ENCODE measurements at places on chromosomes 5 and 9.

DNA sequence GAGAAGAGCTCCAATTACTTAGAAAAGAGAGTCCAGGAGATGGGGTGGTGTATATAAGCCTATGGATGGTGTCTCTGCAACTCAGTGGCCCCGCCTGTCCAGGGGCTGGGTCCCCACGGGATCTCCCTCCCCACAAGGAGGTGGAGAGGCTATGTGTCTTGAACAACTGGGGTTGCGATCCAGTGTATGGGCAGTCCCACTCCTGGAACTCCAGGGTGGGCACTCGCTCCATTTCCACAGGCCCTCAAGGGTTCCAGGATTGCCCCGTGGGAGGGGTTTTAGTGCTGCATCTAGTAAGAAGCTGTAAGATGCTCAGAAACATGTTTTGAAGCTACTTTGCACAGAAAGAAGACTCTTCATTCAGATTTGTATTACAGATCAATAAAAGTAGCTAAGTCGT is 558 bp upstream of the SMAD5 start:
- no peak for DNase-seq

DNA sequence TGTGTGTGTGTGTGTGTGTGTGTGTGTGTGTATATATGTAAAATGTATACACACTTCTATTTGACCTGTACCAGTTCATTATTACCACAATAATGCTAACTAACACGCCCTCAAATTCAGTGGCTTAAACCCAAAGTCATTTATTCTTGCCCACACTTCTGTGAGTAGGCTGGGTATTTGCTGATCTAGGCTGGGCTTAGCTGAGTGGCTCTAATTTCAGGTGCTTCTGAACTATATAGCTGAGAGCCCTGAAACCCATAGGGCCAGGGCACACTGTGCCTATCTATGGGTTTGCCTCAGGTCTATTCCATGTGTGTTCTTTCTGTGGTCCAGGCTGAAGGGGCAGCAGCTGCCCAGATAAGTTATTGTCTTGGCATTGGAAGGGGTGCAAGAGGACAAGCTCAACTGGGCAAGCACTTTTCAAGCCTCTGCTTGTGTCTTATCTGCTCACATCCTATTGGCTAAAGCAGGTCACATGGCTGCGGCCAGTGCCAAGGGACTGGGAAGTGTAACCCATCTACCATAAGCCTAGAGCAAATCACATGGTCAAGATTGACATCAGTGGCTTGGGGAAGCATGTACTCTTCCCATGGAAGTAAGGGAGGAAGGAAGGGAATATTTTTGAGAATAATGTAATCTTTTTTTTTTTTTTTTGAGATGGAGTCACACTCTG is 139.9 kb downstream of the PALM2AKAP2 start:
- no peak for DNase-seq

DNA sequence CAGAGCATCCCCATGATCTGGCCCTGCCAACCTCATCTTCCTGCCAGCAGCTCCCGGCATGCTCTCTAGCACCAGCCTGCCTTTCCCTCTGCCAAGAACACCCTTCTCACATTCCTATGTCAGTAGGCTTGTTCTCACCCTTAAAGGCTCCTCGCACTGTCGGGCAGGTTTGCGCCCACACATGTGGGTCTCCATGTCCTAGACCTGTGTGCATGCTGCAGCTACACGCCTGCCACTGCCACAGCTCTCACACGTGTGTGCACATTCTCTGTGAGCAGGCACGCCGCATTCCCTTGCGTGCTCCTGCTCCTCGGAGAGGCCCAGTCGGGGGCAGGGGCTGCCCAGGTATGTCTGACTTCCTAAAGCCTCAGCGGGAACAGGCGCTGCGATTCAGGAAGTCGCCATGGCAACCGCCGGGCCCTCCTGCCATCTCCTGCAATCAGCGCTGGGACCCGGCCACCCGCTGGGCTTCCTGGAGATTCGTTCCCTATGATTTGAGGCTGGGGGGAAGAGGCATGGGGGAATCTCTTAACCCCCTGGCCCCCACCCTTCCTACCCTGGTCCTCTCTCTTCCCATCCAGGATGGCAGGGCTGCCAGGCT is 28.1 kb downstream of the NDUFA8 start:
- DNase-seq = no peak

GRCh38 chr5:139637438-139638089 is 10.6 kb upstream of the CXXC5 start:
- no peak for DNase-seq

DNA sequence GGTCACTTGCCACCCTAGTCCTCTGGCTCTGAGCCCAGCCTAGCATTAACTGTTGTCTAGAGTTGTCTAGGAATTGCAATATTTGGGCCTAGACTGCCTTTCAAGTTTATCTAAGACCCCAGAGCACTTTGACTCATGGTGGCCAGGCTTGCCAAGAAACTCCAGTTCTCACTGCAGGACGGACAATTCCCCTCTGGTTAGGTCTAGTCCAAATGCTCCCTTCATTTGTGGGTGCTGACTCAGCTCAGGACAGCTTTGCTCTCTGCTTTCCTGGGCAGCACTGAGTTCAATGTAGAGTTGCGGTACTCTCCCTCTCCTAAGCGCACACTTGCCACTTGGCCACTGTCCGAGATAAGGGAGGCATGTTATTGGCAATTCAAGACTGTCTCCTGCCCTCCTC is 619.4 kb downstream of the TLE1 start:
- DNase-seq = no peak

DNA sequence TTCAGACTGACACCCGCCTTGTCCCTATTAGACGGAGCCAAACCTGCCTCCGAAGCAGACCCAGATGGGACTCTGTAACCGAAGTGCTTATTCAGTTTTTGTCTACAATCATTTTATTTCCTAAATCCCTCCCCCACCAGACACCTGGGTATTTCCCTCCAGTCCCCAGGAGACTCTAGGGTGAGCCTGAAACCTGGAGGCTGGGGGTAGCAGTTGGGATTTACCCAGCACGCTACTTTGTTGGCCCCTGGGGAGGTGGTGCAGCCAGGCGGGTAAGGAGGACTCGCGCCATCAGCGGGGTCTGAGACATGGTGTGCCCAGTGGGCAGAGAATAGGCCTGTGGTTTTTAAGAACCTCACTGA is 1.3 kb upstream of the LHX2 start:
- DNase-seq = no peak

GRCh38 chr5:163631856-163632255 is 126.4 kb downstream of the MAT2B start:
- no peak for DNase-seq

- no peak for DNase-seq
These were observed 16.9 kb downstream of the DNAJC18 start for GRCh38 chr5:139422307-139422893.

DNA sequence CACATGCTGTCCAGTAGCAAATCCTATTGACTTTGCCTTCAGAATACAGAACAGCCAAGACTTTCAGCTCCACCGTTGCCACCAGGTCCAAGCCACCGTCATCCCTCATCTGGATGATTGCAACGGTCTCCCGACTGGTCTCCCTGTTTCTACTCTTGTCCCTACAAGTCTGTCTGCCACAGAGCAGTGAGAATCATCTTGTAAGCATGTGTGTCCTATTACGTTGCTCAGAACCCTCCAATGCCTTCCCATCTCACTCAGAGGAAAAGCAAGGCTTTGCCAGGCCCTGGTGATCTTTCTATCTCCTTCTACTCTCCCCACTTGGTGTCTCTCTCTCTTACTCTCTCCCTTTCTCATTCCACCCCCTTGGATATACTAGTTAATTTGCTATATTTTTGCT is 76.7 kb upstream of the GDNF start:
- DNase-seq = no peak

- DNase-seq = no peak
These were observed 314.7 kb upstream of the GRAMD2B start for GRCh38 chr5:126108470-126108869.

DNA sequence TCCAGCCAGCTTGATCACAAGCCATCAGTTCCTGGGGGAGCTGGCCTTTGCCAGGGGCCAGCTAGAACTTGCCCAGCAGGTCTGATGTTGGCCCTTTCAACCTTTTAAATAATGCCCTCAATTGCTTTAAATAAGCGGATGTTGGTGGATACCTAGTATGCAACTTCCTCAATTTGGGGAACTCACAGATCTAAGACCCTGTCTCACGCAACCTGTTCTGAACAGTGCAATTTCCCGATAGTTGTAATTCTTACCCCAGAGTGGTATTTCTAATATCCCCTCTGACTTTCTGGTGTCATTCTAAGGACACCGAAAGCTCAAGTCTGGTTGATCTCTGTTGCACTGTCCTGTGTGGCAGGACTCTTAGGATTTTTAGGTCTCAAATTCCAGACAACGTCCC is 23.1 kb downstream of the GALNT12 start:
- no peak for DNase-seq

DNA sequence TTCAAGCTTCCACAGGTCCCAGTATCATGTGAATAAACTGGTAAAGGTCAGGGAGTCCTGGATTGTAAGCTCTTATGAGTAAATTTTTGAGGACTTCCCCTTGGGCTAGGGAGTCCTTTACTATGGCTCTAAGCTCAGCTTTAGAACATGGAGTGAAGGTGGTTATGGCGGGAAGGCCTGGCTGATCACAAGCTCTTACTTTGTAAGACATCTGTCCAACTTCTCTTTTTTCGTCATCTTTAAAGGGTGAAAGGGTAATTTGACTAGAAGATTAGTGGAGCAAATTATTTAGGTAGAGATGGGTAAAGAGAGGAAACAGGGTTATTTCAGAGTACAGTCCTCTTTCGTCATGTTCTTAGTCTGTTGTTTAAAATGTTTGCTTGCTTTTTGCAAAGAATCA is 155.4 kb downstream of the AOPEP start:
- no peak for DNase-seq

DNA sequence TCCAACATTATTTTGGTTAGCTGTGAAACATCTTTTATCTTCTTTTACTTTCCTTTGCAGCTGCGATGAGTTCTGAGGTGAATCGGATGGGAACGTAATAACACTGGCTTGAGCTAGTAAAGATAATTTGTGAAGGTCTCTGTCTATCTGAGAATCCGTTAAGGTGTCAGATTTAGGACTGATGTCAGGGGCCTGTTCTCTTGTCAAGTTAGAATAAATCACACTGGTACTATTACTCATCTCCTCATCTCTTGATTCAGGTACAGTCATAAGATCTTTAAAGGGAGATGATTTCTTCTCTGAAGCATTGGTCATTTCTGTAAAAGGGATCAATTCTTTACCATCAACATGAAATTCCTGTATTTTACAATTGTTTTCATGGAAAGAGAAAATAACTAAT is 26.2 kb downstream of the SETX start:
- no peak for DNase-seq

DNA sequence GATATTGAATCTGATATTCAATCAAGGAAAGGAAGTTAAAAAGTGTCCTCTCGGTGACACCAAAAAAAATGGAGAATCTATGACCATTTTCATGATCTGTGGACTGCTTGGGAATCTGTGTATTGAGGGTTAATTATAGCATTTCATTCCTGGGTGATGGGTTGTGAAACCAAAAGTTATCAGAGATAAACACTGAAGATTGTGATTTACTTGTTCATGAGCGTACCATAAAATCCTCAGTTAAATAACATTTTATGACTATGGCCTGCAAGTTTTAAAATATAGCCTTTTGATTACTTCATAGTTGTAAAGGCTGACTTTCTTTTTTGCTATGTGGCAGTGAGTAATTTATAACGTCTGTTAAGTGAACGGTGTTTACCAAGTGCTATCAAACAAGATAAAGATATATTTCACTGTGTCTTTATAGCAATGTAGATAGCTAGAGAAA is 267.9 kb upstream of the SEMA6A start:
- DNase-seq = no peak

DNA sequence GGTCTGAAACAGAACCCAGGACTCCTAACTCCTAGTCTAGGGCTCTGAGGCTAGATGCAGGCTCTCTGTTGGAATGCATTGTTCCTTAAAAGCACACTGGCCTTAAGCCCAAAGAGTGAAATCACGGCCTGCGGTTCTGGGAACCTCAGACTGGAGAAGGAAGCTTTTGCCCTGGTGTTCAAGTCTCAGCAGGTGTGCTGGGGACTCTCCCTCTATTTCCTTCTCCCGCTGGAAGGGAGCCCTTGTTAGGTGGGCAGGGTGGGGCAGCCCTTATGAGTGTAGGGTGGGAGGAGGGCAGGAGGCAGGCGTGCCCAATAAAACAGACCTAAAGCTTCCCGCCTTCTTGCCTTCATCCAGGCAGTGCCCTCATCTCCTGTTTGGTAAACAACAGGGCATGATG is 1.8 kb upstream of the PPARGC1B start:
- no peak for DNase-seq

DNA sequence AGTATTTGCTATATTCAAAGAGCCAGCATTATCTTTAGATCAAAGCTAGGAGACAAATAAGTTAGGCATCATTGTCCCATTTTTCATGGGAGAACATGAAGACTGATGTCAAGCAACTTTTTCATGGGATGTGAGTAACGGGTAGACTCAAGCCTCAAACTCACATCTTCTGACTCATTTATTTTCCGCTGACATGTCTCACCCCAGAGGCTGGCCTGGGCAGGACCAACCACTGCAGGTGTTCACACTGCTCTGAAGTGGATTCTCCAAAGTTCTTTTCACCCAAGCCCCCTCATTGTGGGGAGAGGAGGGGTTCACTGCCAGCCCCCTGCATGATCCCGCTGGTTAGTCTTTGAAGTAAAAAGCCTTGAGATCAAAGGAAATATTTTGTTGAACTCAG is 34.9 kb upstream of the BASP1 start:
- DNase-seq = no peak

GRCh38 chr9:81683238-81683637 is 6.1 kb downstream of the TLE1 start:
- DNase-seq = no peak

All from stimulated activated CD4-positive, alpha-beta T cell treated with anti-CD3 and anti-CD28 coated beads, Interleukin-1b, Interleukin-23, amount 100 ng/mL, for 1 hour (primary cell).